ENCODE measurements at places on chromosomes 5 and 9.

DNA sequence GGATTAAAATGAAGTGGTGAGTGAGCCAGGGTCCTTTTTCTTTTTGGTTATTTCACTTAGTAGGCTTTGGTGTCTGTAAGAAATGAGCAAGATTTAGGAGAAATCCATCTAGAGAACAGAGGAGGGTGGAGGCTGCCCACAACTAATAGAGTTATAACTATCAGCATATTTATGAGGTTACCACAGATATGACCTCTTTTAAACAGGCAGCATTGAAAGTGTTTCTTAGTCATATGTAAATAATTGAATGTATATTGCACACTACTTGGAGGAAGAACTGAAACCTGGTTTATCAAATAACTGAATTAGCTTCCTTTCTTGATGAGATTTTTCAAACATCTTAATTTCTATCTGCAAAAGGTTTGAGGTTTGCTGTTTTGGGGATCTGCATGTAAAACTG, 483.1 kb upstream of the PIK3R1 start:
- DNase-seq = no peak

- no peak for DNase-seq
Measured at GRCh38 chr5:105789246-105789645, 1881.5 kb downstream of the EFNA5 start.

DNA sequence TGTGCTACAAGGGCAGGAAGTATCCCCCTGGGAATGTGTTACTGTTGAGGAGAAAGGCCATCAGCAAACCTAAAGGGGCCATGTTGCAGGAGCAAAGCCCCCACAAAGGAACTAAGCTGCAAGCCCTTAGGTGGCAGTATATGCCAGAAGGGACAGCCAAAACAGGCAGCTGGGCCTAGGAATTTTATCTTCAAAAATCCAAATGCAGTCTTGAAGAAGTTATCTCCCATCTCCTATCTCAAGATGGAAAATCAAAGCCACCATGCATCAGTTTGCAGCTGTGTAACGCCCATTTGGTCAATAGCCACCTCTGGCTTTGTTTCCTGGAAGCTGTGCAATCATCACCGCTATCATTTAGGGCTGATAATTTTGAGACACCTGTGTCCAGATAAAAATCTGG, 400.3 kb downstream of the ARHGEF28 start:
- DNase-seq = no peak

DNA sequence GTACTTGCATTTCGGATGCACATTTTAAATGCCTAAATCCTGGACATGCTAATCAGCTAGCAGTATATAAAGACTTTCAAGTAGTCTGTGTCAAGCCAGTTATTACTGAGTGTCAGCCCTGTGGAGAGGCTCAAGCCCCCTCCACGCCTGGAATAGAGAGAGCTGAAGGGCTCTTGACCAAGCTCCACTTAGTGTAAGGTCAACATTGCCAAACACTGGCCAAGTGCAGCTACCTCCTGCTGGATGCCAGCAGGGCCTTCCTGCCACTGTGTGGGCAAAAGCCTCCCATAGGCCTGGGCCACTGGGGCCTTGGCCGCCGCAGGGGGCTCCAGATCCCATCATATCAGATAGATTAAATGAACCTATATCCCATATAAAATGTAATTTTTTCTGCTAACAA, 239.4 kb upstream of the PANK3 start:
- no peak for DNase-seq

DNA sequence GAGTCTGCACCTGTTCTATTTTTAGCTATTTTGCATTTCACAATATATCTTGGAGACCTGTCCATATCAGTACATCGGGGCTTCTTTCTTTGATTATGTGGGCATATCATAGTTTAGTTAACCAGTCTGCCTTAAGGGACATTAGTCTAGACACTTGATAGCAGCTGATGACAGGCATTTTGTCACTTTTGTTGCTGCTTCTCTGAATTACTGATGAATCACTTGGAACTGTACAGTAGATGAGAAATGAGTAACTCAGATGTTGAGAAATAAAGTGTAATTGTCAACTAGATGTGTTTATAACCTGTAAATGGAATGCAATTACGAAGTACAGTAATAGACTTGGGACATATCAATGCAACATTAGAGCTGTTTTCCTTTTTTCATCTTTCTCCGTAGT, 7.1 kb downstream of the ZFP2 start:
- DNase-seq = no peak

DNA sequence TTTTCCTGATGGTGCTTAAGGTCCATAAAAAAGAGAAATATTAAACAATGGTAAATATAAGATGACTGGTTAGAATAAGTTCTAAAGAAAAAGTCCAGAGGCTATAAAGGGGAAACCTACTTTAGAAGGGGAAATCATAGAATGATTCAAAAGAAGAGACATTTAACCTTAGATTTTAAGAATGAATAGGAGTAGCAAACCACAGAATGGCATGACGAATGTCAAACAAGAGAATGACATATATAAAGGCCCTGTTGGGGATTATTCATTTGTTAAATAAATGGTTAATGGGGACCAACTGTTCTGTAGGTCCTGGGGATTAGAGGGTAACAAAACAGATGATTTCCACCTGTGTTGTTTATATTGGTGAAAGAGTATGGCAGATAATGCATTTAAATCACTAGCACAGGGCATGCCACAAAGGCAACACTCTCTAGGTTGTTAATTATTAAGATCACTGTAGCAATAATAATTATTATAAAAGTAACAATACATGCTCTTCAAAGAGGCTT, 495.2 kb upstream of the GRIA1 start:
- no peak for DNase-seq

GRCh38 chr5:151408591-151409230, 38.7 kb upstream of the SLC36A1 start:
- no peak for DNase-seq

DNA sequence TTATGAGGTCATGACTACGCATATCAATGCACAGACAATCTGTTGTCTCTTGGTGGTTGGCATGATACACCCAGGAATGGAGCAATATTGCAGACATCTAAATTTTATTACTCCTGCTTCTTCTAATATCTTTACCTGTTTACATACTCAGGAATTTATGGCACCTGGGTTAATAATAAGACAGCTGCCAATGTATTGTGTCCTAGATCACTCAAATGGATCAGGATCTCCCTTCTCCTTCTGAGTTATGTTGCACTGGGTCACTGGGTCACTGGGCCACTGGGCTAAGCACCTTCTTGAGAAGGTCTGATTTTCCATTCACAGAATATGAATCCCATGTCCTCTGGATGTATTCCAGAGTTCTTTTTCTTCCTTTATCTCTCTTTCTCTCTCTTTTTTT, 41.8 kb downstream of the CCL28 start:
- DNase-seq = no peak

Data from activated CD4-positive, CD25-positive, alpha-beta regulatory T cell treated with anti-CD3 and anti-CD28 coated beads, Interleukin-2, amount 50 U/mL, for 16 hours (primary cell).